ENCODE measurements at places on chromosomes 11 and 22.

DNA sequence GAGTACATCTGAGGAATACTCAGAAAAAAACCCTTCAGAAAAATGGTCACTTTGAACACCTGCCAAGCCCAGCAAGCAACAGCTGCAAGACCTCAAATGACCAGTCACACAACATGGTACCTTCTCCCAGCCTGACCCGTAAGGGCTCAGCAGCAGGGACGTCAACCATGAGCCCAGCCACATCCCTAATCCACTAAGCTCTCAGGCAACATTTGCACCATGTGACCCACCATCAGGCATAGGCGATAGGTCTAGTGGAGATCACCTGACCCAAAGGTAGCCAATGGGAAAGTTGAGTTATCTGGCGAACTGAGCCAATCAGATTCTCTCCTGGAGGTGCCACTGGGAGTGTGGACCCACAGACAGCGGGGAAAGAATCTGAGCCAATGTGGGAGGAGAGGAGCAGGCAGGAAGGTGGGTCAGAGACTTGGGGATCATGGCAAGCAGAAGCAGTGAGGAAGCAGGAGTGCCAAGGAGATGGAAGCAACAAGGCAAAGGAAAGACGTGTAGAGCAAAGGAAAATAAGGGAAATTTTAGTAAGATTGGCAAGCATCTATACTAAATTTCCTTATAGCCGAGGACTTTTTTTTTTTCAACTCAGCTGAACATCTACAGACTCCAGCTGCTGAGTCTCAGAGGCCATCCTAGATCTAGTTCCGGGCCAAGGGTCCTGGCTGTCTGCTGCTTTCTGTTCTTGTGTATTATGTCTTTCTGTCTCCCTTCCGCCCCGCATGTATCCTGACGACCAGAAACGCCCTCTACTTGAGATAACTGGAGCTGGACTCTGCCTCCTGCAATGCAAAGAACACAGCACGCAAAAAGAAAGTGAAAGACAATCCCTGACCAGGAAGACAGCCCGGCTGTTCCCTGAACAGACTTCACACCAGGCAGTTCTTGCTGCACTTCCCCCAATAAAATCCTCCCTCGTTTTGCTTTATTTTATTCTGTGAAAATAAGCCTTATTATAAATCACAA, 11.0 kb upstream of the PLAAT2 start:
- DNase-seq = no peak

DNA sequence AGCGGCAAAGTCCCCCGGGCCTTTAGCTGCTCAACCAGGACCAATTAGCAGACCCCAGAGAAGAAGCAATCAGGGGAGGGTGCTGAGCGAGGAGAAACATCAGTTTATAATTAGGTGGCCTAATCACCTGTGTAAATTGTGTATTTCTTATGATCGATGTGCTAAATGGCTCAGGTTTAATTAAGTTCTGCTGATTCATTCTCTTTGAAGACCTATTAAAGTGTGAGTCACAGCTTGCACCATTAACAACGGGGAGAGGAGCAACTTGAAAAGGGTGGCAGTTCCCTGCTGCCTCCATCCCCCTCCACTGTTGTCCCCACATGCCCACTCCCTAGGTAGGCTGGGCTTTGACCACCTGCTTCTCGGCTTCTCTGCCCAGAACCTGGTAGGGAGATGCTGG, 10.7 kb downstream of the ISX start:
- DNase-seq = no peak

GRCh38 chr11:124900464-124900863, 2.8 kb upstream of the ROBO4 start:
- DNase-seq = no peak

- no peak for DNase-seq
Measured at GRCh38 chr11:95895815-95896214, 28.1 kb downstream of the MTMR2 start.
